Right forelimb (tissue), 1 donor: ENCODE measurements at places on chromosomes 11 and 22.

DNA sequence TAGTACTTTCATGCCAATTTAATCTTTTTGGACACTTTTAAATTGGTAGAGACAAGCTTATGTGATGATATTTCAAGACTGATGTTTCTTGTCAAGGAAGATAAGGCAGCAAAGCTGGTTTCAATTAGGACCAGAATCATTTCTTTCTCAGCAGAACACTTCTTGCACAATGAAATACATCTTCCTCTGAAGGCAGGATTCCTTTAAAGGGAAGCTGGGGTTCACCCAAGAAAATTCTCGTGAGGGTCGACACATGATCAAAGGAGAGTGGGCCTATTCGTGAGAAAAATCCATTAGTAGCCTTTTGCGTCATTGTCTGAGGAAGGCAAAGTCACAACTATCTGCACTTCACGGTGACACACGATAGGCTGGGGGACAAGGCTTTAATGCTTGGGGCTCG, 17.6 kb downstream of the TTC12 start:
- no peak for DNase-seq

- no peak for DNase-seq
Measured at GRCh38 chr22:50506611-50507420, 686 bp downstream of the LMF2 start.

- DNase-seq: no peak
Measured at GRCh38 chr11:3808861-3809623, 682 bp downstream of the PGAP2 start.

- peak; percentile 12 for DNase-seq
Measured at GRCh38 chr11:10441652-10442503, 13.2 kb upstream of the AMPD3 start.

GRCh38 chr11:134331354-134332188, at the start of gene GLB1L2:
Gene GLB1L2 (plus strand): TSS chr11:134331988. CDS start chr11:134332062, 74 bp downstream.
- DNase-seq: peak; percentile 78

- DNase-seq: no peak
Measured at GRCh38 chr22:36386351-36386899, 1.3 kb downstream of the MYH9 start.

- no peak for DNase-seq
Measured at GRCh38 chr11:39683951-39684554, 1775.4 kb downstream of the LRRC4C start.

DNA sequence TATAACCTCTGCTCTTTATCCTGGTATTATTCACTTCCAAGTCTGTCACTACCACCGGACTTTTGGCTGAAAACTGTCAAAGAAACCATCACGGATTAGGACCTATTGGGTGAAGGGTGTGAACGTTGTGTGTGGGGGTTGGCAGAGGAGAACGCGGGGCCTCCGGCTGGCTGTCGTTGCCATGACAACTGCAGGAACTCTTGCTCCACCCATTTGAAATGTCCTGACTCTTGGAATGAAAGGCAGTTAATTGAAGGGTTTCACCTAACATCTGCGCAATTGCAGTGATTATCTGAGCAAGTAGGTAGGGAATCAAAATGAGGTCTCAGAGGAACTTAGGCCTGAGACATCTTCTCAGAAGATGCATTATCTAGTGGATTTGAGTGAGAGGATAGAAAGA, 60.9 kb upstream of the CLMP start:
- DNase-seq: peak; percentile 55

GRCh38 chr22:25482868-25483639, 81.4 kb upstream of the GRK3 start:
- DNase-seq: no peak
